ENCODE measurements at places on chromosomes 12 and 14.

DNA sequence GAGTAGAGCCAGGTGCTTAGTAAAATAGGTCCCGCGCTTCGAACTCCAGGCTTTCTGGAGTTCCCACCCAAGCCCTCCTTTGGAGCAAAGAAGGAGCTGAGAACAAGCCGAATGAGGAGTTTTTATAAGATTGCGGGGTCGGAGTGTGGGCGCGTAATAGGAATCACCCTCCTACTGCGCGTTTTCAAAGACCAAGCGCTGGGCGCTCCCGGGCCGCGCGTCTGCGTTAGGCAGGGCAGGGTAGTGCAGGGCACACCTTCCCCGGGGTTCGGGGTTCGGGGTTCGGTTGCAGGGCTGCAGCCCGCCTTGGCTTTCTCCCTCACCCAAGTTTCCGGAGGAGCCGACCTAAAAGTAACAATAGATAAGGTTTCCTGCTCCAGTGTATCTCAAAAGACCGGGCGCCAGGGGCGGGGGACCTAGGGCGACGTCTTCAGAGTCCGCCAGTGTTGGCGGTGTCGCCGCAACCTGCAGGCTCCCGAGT is 3.6 kb downstream of the SSTR1 start:
- no peak overlapping the region for H3K4me3 ChIP-seq
- no peak overlapping the region for H3K27ac ChIP-seq
- no peak for DNase-seq

GRCh38 chr14:23301969-23302289 is 730 bp downstream of the PPP1R3E start:
- H3K4me3 ChIP-seq: peak overlapping the region; percentile 76
- H3K27ac ChIP-seq: peak overlapping the region; percentile 91
- no peak for DNase-seq
- H3K27me3 ChIP-seq: no peaks in the 10 kb centered on the region

DNA sequence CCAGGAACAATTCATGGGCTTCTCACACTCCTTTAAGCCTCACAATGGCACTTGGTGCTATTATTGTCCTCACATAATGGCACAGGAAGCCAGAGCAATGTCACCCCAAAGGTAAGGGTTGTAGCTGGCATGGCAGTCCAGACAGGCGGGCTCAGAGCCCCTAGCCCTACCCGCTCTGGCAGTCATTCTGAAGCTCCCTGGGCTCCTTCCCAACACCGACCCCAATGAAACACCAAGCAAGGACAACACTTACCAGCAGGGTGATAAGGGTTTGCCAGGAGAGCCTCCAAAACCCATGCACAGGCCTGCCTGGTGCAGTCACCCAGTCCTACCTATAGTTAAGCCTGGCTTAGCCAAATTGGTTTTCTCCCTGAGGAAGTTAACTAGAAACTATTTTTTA is 30.8 kb downstream of the MAX start:
- no peak overlapping the region for H3K4me3 ChIP-seq
- H3K4me1 ChIP-seq: peaks cover 4% of the 10 kb centered on the region
- no peak for DNase-seq

GRCh38 chr12:30624009-30624408 is 71.7 kb downstream of the IPO8 start:
- no peak overlapping the region for H3K27ac ChIP-seq
- no peak for DNase-seq
- no peaks in the 10 kb centered on the region for H3K36me3 ChIP-seq
- H3K27me3 ChIP-seq: no peaks in the 10 kb centered on the region
- H3K4me1 ChIP-seq: no peaks in the 10 kb centered on the region
- no peak overlapping the region for H3K4me3 ChIP-seq

DNA sequence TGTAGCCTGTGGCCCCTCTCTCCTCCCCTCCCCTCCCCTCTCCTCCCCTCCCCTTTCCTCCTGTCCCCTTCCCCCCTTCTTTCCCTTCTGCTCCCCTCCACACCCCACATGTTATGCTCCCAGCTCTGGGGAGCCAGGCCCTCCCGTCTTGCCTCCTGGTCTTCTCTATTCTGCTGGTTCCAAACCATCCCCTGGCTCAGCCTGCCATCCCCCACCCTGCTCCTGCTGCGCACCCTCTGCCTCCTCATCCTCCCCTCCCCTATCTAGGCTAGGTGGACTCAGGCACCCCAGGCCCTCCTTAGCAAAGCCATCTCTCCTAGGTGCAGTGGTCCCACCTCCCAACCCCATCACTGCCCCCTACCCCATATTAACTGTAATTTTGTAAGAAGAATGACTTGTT is 99.5 kb downstream of the CALM1 start:
- H3K4me3 ChIP-seq: no peak overlapping the region
- no peaks in the 10 kb centered on the region for H3K4me1 ChIP-seq
- H3K36me3 ChIP-seq: no peaks in the 10 kb centered on the region
- DNase-seq: no peak

DNA sequence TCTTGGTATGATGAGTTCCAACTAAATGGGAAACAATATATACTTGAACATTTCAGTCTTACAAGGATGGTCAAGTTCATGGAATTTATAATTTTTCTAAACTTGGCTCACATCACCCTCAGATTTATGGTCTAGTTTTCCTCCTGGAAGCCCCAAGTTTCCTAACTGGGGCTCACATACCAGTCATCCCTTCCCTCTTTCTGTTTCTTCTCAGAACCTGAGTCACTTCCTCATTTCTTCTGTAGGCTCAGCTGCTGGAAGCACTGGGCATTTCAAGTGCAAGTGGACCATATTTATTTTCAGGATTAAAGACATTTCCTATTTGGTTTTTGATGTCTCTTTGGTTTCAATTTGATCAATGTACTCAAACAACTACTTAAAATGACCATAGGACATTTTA is 55.4 kb downstream of the GRIP1 start:
- H3K27ac ChIP-seq: no peak overlapping the region
- no peaks in the 10 kb centered on the region for H3K27me3 ChIP-seq
- DNase-seq: no peak
- H3K36me3 ChIP-seq: no peaks in the 10 kb centered on the region
- peaks cover 17% of the 10 kb centered on the region for H3K4me1 ChIP-seq

DNA sequence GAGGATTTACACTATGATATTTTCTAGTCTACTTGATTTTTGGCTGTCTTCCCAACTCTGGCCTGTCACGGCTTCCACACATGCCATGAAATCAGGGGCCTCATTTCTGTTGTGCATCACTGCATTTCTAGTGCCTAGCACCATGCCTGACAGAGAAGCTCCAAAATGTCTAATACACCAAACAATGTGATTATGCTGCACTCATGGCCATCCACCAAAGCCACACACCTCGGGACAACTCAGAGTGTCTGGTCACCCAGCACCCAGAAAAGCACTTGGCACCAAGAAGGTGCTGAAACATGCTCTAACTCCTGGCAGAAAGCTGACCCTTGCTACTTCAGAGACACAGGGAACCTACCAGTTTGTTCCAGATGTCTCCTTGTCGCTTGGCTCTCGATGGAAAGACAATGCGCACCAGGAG is 11.3 kb downstream of the GCN1 start:
- no peaks in the 10 kb centered on the region for H3K27me3 ChIP-seq
- H3K4me3 ChIP-seq: no peak overlapping the region
- DNase-seq: no peak
- H3K4me1 ChIP-seq: no peaks in the 10 kb centered on the region
- no peaks in the 10 kb centered on the region for H3K36me3 ChIP-seq

GRCh38 chr12:69500631-69501030 is 30.4 kb downstream of the FRS2 start:
- no peaks in the 10 kb centered on the region for H3K27me3 ChIP-seq
- no peak for DNase-seq
- peaks cover 10% of the 10 kb centered on the region for H3K4me1 ChIP-seq

Data from MM.1S (cell line).